ENCODE measurements at places on chromosomes 11 and 22.

- no peak for DNase-seq
Measured at GRCh38 chr11:83047515-83048225, 24.0 kb downstream of the RAB30 start.

DNA sequence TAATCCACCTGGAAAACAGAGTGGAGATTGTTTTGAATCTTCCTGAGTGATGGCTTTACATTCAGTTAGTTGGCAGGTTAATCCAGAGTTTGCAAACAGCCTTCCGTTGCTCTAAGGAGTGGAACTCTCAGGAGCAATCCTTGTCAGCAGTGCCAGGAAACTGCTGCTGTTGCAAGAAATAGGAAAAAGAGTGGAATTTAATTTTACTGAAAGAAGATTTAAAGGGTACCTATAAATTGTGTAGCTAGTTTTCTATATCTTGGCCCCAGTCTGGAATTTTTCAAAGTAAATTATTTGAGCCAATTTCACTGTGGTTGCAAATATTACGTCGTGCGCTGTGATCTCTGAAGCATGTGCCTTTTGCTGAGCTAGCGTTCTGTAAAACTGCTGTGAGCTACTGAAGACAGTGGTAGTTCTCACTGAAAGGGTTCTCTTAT, 55.5 kb upstream of the SLC5A12 start:
- no peak for DNase-seq

- no peak for DNase-seq
Measured at GRCh38 chr11:114440121-114440860, 1.0 kb downstream of the REXO2 start.

- no peak for DNase-seq
Measured at GRCh38 chr11:59923813-59924212, 14.4 kb upstream of the OOSP1 start.

DNA sequence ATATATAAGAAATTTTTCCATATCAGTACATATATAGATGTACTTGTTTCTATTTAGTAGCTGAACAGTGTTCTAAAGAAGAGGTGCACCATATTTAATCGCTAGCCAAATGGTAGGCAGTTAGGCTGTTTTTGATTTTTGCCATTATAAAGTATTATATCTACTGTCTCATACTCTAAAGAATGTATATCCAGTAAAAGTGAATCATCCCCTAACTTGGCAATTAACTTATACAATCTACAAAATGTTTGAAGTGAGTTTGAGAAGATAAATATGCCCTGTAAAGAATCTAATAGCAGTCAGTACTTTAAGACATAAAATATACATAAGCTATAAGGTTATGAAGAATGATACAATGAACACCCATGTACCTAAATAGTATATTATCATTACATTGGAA, 291.5 kb downstream of the SWAP70 start:
- DNase-seq: no peak

GRCh38 chr11:117258576-117258975, 26.1 kb downstream of the RNF214 start:
- no peak for DNase-seq

GRCh38 chr11:35007277-35007676, 90.9 kb downstream of the PDHX start:
- no peak for DNase-seq

GRCh38 chr22:48819232-48819631, 1008.4 kb downstream of the BRD1 start:
- no peak for DNase-seq

- no peak for DNase-seq
Measured at GRCh38 chr11:89490981-89491690, at the start of gene NOX4. Gene NOX4, minus strand, starts transcription at chr11:89491375. Its CDS starts 129 bp downstream, at chr11:89491246.

DNA sequence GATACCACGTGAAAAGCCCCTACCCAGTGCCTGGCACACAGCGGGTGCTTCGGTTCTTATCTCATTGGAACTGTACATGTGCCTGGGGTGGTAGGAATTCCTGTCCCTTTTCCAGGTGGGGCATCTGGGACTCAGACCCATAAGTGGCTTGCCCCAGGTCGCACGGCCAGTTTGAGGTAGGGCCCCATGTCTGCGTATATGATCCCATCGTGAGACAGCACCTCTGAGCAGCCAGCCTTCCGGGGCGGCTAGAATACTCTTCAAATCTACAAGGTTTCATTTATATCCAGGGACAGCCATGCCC, 33.5 kb upstream of the SMIM38 start:
- DNase-seq: no peak

GRCh38 chr11:64885367-64886286, 7.2 kb upstream of the EHD1 start:
- DNase-seq: peak; percentile 70

GRCh38 chr11:18853086-18853720, 61.6 kb upstream of the PTPN5 start:
- DNase-seq: peak; percentile 50

DNA sequence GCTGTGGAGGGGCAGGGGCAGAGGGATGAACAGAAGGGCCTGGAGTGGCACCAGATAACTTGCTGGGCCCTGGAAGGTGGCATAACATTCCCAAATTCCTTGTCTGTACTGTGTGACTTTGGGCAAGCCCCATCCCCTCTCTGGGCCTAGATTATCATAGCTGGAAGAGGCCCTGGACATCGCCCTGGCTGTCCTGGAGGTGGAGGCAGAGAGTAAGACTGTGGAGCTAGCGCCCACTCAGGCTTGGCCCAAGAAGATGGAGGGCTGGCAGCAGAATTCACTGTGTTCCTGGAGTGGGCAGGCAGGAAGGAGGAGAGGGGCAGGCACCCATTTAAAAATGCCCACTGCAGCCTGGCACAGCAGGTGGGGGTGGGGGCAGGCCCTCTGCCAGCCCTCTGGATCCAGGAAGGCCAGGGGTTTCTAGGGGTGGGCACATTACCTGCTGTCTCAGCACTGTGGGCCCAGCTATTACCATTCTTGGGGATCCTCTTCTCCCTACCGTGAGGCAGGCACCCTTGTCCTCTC, 22.6 kb downstream of the ARHGEF17 start:
- peak; percentile 27 for DNase-seq

DNA sequence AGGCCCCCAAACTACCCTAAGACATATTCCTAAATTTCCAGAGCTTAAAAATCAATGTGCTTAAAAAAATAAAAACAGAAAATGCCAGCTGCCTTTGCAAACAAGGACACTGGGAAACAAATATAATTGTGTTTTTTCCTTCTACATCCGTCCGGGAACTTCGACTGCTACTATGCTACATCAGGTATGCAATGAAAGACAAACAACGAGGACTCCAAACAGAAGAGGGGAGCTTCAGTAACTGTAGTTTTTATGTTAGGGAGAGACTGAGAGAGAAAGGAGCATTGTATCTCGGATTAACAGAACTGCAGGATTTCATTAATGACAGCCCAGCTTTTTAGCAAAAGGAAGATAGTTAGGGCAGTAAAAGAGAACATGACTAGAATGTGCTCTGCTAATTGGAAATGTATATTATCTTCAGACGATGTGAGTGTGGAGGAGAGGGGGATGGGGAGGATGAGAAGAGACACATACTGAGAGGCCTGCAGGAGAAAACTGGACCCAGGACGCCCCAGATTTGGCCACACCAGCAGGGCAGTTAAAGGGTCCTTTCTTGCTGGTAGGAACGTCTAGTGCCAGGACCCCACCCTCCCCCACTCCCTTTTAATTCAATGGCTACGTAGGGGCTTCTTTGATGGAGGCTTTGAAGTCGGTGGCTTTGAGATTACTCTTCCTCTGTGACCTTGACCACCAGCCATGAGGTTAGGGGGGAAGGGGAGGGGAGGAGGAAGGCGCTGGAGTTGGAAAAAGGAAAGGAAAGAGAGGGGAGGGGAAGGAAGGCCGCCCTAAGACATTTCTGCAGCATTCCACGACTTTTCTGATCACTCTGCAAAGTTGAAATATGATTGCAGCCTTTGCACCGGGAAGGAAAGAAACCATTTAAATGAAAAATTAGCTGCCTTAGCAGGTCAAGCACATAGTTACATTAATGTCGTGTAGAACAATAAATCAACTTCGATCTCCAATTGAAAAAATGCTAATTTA, 187.1 kb downstream of the BLID start:
- DNase-seq: no peak

DNA sequence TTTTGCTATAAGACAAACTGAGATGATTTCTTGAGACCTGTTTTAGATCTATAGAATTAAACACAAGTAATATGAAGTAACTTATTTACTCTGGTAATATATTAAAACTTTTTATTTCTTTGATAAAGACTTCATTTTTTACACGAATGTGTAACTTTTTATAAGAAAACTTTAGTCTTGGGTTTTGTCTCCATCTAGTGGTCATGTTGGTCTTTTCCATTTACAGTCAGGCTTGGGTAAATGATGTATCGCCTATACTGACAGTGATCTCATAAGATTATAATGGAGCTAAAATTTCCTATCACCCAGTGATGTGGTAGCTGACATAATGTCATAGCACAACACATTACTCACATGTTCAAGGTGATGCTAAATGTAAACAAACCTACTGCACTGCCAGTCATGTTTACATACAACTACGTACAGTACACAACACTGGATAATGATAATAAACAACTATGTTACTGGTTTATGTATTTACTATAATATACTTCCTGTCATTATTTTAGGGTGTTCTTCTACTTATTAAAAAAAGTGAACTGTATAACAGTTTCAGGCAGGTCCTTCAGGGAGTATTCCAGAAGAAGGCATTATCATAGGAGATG, 7.5 kb upstream of the C11orf97 start:
- peak; percentile 61 for DNase-seq

- peak; percentile 91 for DNase-seq
Measured at GRCh38 chr11:61446211-61446651, 16.3 kb downstream of the SDHAF2 start.

DNA sequence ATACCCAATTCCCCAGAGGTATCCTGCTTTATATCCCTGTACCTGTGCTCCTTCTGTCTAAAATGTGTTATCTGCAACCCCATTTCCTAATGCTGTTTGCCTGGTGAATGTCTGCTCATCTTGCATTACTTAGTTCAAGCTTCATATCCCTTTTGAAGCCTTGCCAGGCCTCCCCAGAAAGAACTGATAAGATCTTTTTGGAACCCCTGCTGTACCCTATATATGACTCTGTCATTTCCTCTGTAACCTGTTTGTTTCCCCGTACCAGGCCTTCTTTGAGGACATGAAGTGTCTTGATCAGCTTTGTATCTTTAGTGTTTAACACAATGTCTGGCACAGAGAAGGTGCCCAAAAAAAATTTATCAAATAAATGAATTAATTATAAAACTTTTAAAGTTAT, 77.6 kb downstream of the LIF start:
- no peak for DNase-seq

- DNase-seq: no peak
Measured at GRCh38 chr11:74494916-74495315, 1.4 kb upstream of the LIPT2 start.

DNA sequence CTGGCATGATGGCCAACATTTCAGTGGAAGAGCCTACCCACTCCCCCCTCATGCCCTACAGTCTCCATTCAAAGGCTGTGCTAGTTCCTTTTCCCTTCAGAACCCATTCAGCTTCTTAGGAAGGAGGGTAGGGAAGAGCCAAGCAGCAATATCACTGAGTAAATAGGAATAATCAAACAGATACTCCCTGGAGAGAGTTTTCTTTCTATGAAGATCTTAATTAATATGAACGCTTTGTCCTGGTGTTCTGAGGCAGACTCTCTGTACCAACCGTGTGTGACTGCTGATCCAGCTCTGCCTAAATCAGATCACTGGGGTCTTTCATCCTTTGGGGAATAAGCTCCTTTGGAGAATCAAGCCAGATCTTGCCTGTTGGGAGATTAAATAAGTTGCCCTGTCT, 75.2 kb upstream of the NNMT start:
- no peak for DNase-seq

DNA sequence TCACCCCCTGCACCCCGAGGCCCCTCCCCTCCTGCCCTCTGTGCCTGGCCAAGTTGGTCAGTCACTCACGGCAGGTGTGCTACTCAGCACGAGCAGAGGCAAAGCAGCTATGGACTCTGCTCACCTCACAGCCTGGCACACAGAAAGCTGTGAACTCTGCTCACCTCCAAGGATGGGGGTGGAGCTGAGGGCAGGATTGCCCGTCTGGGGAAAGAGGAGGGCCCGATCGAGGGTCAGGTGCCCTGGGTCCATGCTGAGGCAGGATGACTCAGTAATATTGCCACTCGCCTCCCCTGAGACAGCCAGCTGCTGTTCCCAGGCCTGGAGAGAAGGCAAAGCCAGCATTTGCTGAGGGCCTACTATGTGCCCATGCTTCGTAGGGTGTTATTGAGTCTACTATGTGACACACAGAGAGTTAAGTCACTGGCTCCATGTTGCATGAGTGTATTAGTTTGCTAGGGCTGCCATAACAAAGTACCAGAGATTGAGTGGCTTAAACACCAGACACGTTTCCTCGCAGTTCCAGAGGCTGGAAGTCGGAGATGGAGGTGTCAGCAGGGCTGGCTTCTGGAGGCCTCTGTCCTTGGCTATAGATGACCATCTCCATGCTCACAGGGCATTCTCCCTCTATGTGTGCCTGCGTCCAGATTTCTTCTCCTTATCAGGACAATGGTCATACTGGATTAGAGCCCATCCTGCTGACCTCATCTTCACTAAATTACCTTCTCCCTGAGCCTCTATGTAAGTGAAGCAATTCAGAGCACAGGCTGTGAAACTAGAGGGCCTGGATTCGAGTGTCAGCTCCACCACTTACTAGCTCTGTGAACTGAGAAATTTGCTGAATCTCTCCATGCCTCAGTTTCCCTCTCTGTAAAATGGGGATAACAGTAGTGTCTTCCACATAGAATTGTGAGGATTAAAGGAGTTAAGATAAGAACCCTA, 13.2 kb upstream of the TSKU start:
- peak; percentile 90 for DNase-seq

DNA sequence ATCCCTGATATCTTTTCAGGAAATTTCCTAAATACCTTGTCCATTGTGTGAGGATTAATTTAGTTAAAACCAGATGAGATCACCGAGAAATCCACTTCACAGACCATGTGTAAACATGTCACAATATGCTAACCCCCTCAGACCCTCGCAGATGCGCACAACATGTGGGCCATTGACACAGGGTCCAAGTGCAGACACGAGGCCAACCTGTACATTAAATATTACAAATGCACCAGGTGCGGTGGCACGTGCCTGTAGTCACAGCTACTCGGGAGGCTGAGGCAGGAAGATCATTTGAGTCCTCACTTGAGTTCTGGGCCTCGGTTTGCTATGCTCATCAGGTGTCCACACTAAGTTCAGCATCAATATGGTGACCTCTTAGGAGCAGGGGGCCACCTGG, 9.9 kb upstream of the TMPRSS4 start:
- no peak for DNase-seq

DNA sequence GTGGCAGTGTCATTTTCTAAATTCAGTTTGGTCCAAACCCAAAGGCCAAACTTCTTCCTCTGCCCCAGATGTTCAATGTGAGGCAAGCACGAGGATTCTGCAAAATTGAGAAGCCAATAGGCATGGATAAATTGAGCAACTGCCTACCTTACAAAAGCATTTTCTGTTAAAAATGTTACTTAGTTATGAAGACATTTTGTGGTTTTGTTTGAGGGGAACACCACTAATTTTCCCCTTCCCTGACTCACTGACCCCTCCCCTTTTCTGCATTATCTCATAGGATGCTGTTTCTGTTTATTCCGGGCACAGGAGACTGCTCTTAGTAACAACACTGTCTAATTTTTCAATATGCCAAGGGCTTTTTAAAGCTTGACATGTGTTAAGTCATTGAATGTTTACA, 462.8 kb downstream of the INSC start:
- DNase-seq: no peak

Data from MCF 10A (cell line).